ENCODE measurements at places on chromosomes 4 and X. TPM values are rescaled to one million over a fixed set of nuclear protein-coding genes. Genes with fewer than 3 reads are reported as not detected.

Gene MAGEA11
- not detected for total RNA-seq

GRCh38 chrX:110004731-110005369, 1.9 kb downstream of the TMEM164 start:
- DNase-seq, result no peak

- no peak for DNase-seq
Observed at GRCh38 chrX:126165401-126165720, 728 bp downstream of the DCAF12L2 start.

DNA sequence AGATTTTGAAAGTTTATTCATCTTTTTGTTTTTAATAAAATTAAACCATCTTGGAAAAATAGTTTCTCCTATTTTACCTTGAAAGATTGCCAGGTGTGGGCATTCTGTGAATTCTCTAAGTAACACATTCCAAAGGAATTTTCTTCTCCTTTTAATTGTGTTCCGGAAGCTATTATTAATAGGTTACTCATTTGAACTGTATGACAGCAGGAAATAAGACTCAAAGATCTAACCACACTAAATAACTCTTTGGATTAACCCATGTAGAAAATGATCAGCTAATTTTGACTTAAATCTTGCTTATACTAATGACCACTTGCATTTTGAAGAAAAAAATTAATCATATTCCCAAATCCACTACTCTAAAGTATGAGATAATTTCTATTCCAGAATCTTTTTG, 17.6 kb upstream of the CCNI start:
- DNase-seq, result no peak

All from SJSA1 (cell line).